ENCODE measurements at places on chromosomes 6 and 20.

GRCh38 chr6:41509580-41509979 is 36.6 kb upstream of the FOXP4 start:
- no peak for DNase-seq

- DNase-seq: no peak
Observed at GRCh38 chr6:133128191-133128590, 113.0 kb upstream of the EYA4 start.

GRCh38 chr20:64238115-64238825 is 17.3 kb upstream of the PCMTD2 start:
- DNase-seq: no peak

DNA sequence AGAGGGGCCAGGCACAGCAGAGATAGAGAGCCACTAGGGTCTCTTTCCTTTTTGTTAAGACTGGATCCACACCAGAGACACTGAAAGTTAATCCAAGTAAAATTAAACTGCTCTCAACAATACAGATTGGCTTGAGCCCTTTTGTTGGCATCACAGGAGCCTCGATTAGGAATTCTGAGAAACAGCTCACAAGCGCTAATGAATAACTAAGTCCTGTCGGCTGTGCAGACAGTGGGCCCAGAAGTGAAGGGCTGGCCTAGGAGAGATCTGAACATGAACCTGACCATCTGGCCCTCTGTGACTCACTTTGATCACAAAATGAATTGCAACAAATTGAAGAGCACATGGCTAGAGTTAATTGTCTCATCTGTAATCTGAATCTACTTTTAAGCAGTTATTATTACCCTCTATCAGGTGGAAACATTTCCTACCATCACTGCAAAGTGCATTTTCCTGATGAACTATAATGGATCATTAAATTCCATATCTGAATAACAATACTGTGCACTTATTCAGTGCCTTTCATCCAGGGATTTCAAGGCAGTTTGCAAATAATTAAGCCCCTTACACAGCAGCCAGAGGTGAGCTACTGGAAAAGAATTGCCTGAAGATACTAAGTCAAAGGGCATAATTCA is 3.2 kb downstream of the BACH2 start:
- DNase-seq: no peak

DNA sequence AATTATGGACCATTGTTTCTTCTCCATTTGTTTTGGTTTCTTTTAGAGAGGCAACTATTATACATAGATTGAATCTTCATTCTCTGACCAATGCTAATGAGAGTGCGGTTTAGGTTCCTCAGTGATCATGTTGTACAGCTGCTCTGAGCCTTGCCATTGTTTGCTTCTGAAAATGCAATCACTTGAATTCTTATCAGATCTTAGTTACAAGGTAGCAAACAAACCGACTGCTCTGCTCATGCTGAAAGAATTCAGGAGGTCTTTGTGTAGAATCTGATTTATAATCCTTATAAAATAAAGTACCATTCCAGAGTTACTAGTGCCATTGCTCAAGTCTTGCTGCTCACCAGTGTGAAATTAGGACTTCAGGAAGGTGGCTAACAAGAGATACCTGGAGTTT is 569.1 kb upstream of the ID4 start:
- no peak for DNase-seq

DNA sequence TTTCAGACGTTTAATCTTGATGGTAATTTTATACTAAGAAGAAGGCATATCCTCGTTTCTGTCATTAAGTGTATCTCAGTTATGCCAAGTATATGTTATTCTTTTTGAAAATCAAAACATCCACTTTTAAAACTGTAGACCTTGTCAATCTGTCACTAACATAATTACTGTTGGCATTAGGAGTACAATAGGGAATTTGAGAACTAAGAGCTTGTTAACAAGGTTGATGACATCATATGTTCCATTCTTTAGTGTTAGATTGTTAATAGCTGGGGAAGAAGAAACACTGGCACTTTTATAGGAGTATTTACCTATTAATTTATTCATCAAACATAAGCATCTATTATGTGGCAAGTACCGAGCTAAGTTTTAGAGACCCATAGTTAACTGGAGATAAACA is 76.2 kb downstream of the MAP3K4 start:
- DNase-seq: no peak

- peak; percentile 7 for DNase-seq
Observed at GRCh38 chr20:41279546-41280225, 37.8 kb downstream of the ZHX3 start.

Measured in activated naive CD4-positive, alpha-beta T cell treated with anti-CD3 and anti-CD28 coated beads for 36 hours (primary cell).